Stimulated activated CD8-positive, alpha-beta memory T cell treated with anti-CD3 and anti-CD28 coated beads, Interleukin-4, amount 100 ng/mL, for 4 hours (primary cell): ENCODE measurements at places on chromosomes 5 and 9.

DNA sequence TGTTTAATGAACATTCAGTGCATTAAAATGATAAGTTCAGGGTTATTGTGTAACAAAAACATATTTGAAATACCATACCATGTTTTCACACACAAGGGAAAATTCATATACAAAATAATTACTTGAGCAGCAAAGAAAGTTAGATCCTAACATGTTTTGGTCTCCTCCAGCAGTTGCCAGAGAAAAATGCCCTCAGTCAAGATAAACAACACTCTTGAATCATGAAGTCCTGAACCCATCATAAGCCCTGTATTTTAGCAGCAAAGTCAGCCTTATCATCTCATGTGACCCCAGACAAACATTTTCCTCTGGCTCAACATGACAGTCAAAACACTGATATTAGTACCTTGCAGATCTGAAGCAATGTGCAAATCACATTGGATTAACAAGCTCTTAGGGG lies 1541.1 kb upstream of the WWC1 start:
- no peak for DNase-seq

DNA sequence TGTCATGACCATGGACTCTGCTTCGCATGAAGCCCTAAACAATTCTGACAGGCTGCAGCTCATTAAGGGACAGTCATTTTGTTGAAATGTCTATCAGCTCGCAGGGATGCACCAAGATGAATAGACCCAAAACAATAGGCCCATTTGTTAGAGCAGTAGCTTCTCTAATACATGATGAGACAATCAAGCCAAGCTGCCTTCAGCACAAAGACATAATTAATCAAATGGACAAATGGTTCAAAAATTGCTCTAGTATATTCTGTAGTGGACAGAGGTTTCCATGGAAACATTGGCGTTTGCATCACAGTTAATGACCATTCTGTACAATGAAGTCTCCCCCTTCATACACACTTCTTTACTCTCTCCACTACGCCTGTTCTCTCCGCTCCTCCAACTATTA lies 274.6 kb downstream of the ANXA1 start:
- no peak for DNase-seq

- no peak for DNase-seq
These were observed 79.5 kb upstream of the TRIO start for GRCh38 chr5:14063691-14064090.

DNA sequence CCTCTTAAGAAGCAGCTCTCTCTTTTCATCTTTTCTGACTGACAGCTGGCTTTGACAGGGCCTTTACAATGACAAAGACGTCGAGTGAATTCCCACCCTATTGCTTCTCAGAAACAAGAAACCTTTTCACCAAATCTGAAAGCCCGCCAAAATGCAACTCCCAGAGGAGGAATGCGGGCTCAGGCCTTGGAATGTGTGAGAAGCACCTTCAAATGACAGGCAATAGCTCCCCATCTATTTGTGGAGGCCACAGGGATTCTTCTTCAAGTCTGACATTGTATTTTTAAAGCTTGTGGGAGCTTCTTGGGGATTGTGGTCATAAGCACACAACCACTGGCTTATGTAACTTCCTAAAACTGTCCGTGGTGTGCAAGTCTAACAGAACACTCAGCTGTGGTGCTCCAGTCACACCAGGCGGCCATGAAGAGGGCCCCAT lies 72.7 kb downstream of the DPYSL3 start:
- no peak for DNase-seq

- DNase-seq: no peak
These were observed 199.8 kb upstream of the FBXL7 start for GRCh38 chr5:15300141-15300540.

- no peak for DNase-seq
These were observed 303.7 kb upstream of the PAPPA start for GRCh38 chr9:115849679-115850412.

GRCh38 chr5:73733219-73733618 lies 107.2 kb downstream of the ARHGEF28 start:
- DNase-seq: no peak

DNA sequence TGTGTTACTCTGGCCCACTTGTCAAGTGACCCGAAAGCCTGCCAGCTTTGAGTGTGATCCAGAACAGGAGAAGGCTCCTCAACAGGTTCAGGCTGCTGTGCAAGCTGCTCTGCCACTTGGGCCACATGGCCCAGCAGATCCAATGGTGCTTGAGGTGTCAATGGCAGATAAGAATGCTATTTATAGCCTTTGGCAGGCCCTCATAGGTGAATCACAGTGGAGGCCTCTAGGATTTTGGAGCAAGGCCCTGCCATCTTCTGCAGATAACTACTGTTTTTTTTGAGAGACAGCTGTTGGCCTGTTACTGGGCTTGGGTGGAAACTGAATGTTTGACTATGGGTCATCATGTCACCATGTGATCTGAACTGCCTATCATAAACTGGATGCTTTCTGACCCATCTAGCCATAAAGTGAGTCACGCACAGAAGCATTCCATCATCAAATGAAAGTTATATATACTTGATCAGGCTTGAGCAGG lies 180.8 kb downstream of the CARTPT start:
- no peak for DNase-seq

- no peak for DNase-seq
These were observed 8.7 kb downstream of the SLF1 start for GRCh38 chr5:94627191-94627590.

- no peak for DNase-seq
These were observed 35.0 kb downstream of the ERGIC1 start for GRCh38 chr5:172868924-172869591.

DNA sequence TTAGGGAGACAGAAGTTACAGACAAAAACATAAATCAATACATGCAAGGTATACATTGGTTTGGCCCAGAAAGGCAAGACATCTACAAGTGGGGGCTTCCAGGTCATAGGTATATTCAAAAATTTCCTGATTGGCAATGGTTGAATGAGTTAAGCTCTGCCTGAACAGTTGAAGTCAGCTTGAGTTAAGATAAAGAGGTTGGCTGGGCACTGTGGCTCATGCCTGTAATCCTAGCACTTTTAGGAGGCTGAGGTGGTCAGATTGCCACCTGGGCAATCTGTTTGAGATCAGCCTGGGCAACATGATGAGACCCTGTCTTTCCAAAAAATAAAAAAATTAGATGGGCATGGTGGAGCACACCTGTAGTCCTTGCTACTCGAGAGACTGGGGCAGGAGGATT lies 16.3 kb downstream of the TMC1 start:
- no peak for DNase-seq

DNA sequence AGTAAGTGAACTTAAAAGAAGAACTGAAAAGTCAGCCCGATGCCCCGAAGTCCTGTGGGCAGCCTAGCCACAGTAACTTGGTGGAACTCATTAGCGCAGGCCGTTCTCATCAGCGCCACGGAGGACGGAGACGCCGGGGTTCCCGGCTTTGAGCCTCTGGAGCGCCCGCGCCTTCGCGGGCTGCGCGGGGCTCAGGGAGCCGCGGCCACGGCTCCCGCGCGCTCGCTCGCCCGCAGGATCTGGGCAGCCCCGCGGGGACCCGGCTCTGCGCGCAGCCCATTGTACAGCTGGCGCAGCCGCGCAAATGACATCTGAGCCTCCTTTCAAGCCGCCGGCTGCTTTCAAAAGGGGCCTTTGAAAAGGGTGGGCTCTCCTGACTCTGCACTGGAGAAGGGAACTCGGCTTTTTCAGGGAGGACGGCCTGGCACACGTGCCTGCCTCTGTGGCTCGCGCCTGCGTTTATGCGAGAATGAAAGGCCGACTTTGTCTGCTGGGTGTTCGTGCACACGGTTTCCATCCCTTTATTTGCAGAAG lies 40.7 kb downstream of the TLR4 start:
- no peak for DNase-seq

DNA sequence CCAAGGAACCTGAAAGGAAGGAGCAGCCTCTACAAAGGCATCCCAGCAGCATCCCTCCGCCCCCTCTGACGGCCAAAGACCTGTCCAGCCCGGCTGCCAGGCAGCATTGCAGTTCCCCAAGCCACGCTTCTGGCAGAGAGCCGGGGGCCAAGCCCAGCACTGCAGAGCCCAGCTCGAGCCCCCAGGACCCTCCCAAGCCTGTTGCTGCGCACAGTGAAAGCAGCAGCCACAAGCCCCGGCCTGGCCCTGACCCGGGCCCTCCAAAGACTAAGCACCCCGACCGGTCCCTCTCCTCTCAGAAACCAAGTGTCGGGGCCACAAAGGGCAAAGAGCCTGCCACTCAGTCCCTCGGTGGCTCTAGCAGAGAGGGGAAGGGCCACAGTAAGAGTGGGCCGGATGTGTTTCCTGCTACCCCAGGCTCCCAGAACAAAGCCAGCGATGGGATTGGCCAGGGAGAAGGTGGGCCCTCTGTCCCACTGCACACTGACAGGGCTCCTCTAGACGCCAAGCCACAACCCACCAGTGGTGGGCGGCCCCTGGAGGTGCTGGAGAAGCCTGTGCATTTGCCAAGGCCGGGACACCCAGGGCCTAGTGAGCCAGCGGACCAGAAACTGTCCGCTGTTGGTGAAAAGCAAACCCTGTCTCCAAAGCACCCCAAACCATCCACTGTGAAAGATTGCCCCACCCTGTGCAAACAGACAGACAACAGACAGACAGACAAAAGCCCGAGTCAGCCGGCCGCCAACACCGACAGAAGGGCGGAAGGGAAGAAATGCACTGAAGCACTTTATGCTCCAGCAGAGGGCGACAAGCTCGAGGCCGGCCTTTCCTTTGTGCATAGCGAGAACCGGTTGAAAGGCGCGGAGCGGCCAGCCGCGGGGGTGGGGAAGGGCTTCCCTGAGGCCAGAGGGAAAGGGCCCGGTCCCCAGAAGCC lies 30.8 kb downstream of the CD180 start:
- DNase-seq: peak; percentile 59

DNA sequence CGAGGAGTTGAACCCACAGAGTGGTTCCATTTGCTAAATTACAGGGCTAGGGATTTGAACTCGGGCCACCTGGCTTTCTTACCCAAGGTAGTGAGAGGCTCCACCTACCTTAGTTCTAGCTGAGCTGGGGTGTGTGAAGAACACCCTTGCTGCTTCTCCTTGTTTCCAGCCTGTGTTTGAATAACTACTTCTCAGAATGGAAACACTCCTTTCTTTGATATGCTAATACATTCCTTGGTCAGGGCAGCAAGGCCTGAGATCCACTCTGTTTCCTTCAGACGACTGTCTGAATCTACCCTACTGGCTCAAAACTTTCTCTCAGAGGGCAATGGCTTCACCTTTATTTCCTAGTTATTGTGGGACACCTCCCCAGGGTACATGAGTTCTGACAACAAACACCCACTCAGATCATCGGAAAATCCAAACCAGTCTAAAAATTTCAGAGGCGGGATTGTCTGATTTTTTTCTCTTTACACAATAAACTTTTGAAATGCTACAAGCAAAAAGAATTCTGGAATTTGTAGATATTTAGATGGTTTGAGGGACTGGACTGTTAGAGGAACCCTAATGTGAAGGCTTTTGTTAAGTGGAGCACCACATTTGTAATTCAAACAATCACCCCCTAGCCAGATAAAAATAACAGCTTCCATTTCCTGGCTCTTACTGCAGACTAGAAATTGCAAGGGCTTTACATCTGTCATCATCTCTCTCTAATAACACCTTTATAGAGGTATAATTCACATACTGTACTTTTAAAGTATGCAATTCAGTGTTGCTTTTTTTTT lies 4.0 kb upstream of the ATP6V1G1 start:
- no peak for DNase-seq

- no peak for DNase-seq
These were observed 28.0 kb downstream of the PRUNE2 start for GRCh38 chr9:76877961-76878360.

GRCh38 chr9:4714266-4715016 lies 26.6 kb downstream of the AK3 start:
- DNase-seq: no peak

- no peak for DNase-seq
These were observed 194.1 kb downstream of the AOPEP start for GRCh38 chr9:94920420-94921091.

DNA sequence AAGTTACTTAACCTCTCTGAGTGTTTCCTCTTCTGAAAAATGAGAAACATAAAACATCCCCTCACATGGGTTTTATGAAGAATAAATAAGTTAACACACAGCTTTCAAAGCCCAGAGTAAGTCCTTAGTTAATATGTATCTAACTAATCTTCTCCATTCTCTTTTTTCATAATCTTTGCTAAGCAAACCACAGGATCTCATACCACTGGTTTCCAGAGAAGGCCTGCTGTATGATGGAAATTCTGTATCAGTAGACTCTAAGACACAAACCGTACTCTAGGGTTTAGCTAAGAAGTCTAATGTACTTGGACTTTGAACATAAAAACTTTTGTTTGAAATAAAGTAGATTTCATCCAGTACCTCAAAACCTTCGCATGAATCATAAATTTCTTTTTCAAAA lies 307.9 kb downstream of the SPOCK1 start:
- no peak for DNase-seq

DNA sequence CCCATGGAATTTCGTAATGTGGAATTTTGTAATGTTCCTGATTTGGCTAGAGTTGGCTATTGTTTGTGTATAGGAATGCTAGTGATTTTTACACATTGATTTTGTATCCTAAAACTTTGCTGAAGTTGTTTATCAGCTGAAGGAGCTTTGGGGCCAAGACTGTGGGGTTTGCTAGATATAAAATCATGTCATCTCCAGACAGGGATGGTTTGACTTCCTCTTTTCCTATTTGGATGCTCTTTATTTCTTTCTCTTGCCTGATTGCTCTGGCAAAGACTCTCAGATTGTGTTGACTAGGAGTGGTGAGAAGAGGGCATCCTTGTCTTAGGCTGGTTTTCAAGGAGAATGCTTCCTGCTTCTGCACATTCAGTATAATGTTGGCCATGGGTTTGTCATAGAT lies 91.0 kb downstream of the NNT start:
- no peak for DNase-seq

DNA sequence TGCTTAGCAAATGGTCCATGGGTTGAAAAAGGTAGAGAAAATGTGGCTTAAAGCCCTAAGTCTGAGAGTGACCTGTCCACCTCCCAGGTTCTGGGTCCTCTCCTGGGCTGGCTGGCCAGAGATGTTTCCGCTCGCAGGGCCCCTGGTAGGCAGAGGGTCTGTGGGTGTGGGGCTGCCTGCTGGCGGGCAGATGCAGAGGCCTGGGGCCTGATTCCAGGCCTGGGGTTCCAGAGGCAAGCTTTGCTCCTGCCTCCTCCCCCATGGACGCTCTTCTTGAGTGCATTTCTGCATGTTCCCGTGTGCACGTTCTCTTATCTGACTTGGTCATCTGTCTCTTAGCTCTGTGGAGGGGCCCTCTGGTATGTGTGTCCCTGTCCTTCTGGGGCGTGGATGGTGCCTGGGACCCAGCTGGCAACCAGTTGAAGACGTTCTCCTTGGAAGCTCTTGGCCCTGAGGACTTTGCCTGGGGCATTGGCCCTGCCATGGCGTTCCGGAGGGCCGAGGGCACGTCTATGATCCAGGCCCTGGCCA lies 3.8 kb downstream of the MIGA2 start:
- DNase-seq: no peak

GRCh38 chr9:79969393-79970145 lies 397.8 kb downstream of the TLE4 start:
- DNase-seq: no peak

- DNase-seq: no peak
These were observed 182.3 kb upstream of the MAP1B start for GRCh38 chr5:71924980-71925379.
